ENCODE measurements at places on chromosomes 6 and 20.

DNA sequence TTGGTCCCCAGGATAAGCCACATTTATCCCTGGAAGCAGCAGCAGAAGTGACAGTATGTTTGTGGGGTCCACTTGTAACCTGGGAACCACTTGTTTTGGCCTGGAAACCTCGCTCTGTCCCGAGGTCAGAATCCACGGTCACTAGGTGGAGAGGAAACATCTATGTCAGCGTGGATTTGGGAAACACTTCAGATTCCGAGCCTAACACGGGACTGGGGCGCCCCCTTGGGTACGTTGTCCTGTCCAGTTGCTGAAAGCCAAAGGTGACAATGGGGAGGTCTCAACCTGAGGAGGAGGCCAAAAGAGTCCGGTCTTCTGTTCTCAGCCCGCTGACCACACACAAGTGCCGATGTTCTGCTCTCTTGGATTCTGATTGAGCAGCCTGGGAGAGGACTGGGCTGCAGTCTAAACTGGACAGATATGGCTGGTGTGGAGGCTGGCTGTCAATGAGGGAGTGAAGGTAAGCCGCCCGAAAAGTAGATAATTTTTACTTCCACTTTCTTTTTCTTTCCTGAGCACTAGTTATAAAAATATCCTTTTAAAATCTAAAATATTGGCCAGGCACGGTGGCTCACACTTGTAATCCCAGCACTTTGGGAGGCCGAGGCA, 4.9 kb upstream of the ZFP57 start:
- no peak for DNase-seq

DNA sequence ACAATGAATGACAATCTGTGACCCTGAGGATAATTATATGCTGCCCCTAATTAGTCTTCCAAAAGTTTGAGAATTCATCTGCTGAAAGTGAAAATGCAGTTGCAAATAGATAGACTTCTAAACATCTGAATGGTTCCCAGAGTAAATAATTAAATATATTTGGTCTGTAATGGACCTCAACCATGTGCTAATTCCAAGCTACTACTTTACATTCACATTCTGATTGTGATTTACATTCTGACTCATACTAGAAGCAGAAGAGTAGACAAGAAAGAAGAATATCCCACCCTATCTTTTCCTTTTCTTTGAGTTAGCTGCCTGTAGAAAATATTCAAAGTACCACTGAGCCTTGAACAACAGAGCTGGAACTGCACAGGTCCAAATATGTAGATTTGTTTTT, 80.8 kb downstream of the PTPRK start:
- DNase-seq = no peak

DNA sequence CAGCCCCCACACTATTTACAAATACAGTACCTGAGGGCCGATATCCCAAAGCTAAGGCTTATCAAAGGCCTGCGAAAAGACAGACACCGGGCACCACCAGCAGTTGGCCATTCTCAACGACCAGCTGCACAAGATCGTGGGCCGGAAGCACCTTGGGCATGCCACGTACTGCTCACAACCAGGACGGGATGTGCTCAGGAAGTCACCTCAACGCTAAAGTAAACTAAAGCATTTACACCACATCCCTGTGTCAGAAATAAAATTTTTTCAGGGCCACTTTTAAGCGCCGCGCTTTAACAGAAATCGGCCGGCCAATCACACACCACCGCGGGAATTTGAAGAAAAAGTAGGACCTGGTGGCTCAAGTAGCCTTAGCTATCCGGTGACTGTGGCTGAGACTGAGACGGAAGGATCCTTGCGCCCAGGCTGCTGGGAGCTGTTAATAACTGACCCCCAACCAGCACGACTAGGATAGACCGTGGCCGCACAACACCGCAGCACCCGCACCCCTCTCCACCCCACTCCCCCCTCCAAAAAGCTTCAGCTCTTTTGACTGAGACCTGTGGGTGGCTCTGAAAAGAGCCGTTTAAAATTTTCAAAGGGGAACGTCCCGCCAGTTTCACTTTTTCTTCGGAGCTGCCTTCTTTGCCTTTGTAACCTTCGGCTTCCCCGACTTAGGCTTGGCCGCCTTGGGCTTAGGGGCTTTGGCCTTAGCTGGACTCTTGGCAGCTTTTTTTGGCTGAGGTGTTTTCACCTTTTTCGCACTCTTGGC, 131.2 kb upstream of the BTN3A2 start:
- DNase-seq = no peak

DNA sequence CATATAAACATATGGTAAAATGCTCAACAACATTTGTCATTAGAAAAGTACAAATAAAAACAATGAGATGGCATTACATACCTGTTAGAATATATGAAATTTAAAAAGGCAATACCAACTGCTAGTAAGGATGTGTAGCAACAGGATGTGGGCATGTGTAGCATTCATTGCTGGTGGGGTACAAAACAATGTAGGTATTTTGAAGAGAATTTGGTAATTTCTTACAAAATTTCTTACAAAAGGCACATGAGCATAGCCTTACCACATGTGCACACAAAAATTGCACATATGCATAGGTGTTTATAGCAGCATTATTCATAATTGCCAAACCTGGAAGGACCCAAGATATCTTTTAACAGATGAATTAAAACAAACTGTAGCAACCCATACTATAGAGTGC, 1355.1 kb upstream of the CITED2 start:
- DNase-seq = no peak

- no peak for DNase-seq
Observed at GRCh38 chr20:36569847-36570429, 3.5 kb upstream of the TGIF2 start.

DNA sequence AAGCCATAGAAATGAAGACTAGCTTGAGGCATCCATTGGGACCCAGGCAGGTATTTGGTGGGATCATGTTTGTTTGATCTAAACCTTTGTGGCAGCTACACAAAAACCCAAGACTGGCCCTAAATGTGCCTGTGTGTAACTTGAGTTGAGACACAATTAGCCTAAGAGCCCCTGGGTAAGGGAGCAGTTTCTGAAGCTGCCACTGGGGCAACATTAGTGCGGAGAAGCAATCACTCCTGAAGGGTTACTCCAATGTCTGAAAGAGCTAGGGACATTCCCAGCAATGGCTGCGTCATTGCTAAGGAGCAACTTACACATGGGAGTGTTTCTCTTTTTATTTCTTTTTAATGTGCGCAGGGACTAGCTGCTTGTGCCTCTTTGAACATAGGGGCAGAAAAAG, 67.9 kb upstream of the EEF1E1 start:
- DNase-seq = no peak

GRCh38 chr20:52049001-52049731, 142.4 kb downstream of the ZFP64 start:
- no peak for DNase-seq

GRCh38 chr6:16949716-16950115, 152.1 kb upstream of the STMND1 start:
- DNase-seq = no peak

DNA sequence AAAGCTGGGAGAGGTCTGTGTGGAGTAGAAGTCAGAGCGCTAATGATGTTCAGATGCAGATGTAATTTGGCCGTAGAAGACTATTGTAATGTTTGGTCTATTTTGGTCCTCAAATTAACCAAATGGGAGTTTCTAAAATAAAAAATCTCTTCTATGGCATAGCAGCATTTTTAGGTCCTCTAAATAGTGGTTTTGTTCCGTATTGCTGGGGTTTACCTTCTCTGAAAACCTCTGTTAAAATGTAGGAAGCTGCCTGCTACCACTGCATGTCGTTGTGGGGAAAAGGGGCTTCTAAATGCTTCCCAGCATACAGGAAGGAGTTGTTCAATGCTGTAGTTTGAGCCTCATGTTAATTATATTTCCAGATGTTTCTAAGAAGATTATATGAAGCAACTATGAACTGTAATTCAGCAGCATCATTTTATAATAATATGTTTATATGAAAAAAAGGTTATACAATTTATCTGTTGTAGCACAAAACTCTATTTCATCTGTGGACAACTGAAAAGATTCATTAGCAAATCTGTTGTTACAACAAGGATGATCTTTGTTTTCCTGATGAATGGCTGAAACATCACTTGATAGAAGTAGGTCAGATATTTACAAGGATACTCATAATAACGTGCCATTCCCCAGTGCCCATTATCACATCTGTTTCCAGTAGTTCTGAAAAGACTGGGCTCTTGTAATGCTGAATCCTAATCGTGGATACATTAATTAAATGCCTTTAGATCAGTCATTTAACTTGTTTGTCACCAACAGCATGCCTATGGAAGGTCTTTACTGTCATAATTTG, 256.6 kb downstream of the TBC1D7 start:
- no peak for DNase-seq

- DNase-seq = no peak
Observed at GRCh38 chr6:112235956-112236355, 18.4 kb downstream of the LAMA4 start.
